ENCODE measurements at places on chromosomes 2 and 18. TPM values are rescaled to one million over a fixed set of nuclear protein-coding genes. Genes with fewer than 3 reads are reported as not detected.

GRCh38 chr2:96124406-96125265, 8.3 kb upstream of the ADRA2B start:
- no peak for DNase-seq

DNA sequence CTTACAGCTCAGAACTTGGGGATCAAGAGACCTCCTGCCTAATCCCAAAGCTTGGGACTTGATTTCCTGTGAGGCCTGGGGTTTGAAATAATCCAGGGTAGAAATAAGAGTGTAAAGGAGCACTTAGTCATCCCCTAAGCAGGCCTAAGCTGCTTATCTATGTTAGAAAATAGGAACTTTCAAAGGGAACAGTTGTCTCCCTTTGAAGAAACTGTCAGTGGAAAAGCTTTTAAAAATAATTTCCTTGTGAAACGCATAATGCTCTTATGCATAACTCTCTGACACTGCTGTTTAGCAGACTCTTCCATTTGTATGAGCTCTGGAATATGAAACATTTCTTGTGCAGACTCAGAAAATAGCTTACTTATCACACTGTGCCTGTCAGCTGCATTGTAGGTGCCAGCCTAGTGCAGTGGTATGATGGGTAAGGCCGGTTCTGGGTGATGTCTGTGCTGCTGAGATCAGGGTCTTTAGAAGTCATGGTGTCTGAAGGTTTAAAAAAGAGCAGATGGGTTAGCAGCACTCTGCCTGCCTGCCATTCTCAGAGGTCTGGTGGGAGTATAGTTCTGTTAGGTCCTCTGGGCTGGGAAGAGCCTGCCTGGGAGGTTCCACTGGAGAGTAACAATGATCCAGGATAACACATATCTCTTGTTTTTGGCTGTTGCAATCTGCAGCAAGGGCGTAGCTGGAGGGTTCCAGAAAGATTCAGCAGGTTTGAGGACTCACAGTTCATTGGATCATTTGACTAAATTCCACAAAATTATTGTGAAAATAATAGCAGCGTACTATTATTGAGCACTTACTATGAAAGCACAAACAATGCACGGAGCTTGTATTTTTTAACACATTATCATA, 283.2 kb upstream of the MEX3C start:
- no peak for DNase-seq

DNA sequence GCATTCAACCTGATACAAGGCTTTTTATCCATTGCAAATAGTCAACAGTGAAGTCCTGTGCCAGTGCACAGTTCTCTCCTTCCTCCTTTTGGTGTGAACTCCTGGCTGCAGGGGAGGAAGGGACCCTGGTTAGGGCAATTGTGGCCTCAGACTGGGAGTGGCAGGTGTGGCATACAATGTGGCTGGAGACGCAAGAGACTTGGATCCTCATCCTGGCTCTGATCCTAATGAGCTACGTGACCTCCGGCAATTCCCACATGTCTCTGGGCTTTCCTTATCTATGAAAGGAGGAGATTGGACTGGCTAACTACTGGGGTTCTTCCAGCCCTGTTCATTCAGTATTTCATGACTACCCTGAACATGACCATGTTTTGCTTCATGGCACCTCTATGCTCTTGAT, 10.5 kb upstream of the IL1A start:
- DNase-seq = no peak

- DNase-seq = no peak
Observed at GRCh38 chr2:162422894-162423293, 79.0 kb downstream of the GCA start.

DNA sequence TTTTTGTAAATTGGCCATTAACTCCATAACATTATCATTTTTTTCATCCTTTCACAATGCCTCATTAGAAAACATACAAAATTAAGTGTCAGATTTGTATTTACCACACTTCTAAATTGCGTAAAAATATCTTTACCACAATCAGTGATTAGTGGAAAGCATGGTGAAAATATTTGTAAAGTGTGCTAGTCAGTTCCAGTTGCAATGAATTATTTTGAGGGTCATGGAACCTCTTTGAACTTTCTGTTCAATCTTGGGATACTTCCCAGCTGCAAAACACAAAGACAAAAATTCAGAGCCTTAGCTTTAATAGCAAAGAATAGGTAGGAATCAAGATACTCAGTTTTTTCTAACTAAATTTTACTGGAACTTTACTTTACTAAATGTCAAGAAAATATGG, 4.0 kb upstream of the COL3A1 start:
- DNase-seq = no peak

GRCh38 chr2:239040152-239040761, 192.4 kb downstream of the TWIST2 start:
- DNase-seq = no peak

DNA sequence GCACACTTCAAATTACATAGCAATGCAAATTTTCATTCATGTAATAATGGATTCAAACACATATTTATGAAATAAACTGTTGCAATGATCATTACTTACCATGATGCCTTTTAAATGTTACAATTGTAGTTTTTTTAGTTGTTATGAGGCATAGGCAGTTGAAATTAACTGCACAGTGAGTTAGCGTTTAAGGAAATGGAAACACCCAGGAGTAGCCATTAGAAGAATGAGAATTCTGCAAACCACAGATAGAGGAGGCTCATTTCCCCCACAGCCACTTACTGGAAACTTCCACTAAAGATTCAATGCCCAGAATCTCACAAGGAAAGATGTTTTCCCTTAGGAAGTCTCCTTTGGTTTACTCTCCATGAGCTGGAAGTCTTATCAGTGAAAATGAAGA, 8.4 kb downstream of the ARL4C start:
- no peak for DNase-seq

The CMPK2 gene
- 5.6 TPM for polyA plus RNA-seq

The MTA3 gene
- polyA plus RNA-seq = 67.0 TPM

The FOXI3 gene
- not detected for polyA plus RNA-seq

The IL1R2 gene
- polyA plus RNA-seq = 0.24 TPM

The ESPNL gene
- 2.8 TPM for polyA plus RNA-seq

The SOCS6 gene
- 17.5 TPM for polyA plus RNA-seq

Data from right lung (tissue), 10 donors.